A549 treated with GW870086 at 1 μM for 4 hours (cell line): ENCODE measurements at places on chromosomes 6 and 20. TPM values are rescaled to one million over a fixed set of nuclear protein-coding genes. Genes with fewer than 3 reads are reported as not detected.

Gene TP53INP2
- 6.8 to 8.8 TPM (median 7.3 TPM) in 5 replicates for total RNA-seq

Gene MYL9
- 15.9 to 26.5 TPM (median 17.6 TPM) in 5 replicates for total RNA-seq

Gene NRSN1
- total RNA-seq, result not detected in 5 replicates

Gene CLIC5
- total RNA-seq, result 0.10 TPM in 1 of 5 replicates, not detected in the others

Gene LRRC73
- total RNA-seq, result 0.88 to 1.2 TPM (median 1.2 TPM) in 5 replicates

Gene RPP40
- 22.9 to 32.8 TPM (median 25.2 TPM) in 5 replicates for total RNA-seq

Gene PRICKLE4
- 0.68 to 0.95 TPM (median 0.81 TPM) in 5 replicates for total RNA-seq

Gene MYBL2
- 68.0 to 83.7 TPM (median 78.8 TPM) in 5 replicates for total RNA-seq

Gene GSTA1
- total RNA-seq, result not detected in 5 replicates

Gene RPS6KA2
- total RNA-seq, result 0.10 to 0.32 TPM (median 0.17 TPM) in 5 replicates

Gene DPPA5
- not detected in 5 replicates for total RNA-seq

Gene LRRC1
- 4.7 to 6.3 TPM (median 5.8 TPM) in 5 replicates for total RNA-seq

Gene ADTRP
- 0.38 to 0.71 TPM (median 0.58 TPM) in 4 of 5 replicates, not detected in the other for total RNA-seq

Gene OOEP
- not detected in 5 replicates for total RNA-seq

Gene TAGAP
- not detected in 5 replicates for total RNA-seq

Gene PNLDC1
- 0.07 to 0.08 TPM in 2 of 5 replicates, not detected in the others for total RNA-seq

Gene OR14J1
- total RNA-seq, result not detected in 5 replicates

Gene MCHR2
- not detected in 5 replicates for total RNA-seq

Gene TFAP2A
- 10.8 to 16.7 TPM (median 11.9 TPM) in 5 replicates for total RNA-seq

Gene TMEM217
- 0.33 to 1.7 TPM (median 0.72 TPM) in 5 replicates for total RNA-seq

Gene C20orf144
- total RNA-seq, result 0.07 to 0.19 TPM (median 0.11 TPM) in 4 of 5 replicates, not detected in the other

Gene ADGB
- total RNA-seq, result not detected in 5 replicates

Gene GPR63
- 0.32 to 0.65 TPM (median 0.42 TPM) in 5 replicates for total RNA-seq

Gene CDH26
- total RNA-seq, result 0.10 to 0.23 TPM (median 0.15 TPM) in 4 of 5 replicates, not detected in the other

Gene MYB
- 0.50 to 1.2 TPM (median 0.83 TPM) in 5 replicates for total RNA-seq

Gene ZDHHC14
- 2.6 to 5.5 TPM (median 3.3 TPM) in 5 replicates for total RNA-seq

Gene LKAAEAR1
- total RNA-seq, result 0.95 to 2.2 TPM (median 1.1 TPM) in 5 replicates

Gene FAM83B
- total RNA-seq, result 0.03 to 0.09 TPM (median 0.05 TPM) in 3 of 5 replicates, not detected in the others

Gene COX4I2
- not detected in 5 replicates for total RNA-seq

Gene BANF2
- not detected in 5 replicates for total RNA-seq

Gene FRK
- 1.5 to 2.4 TPM (median 2.3 TPM) in 5 replicates for total RNA-seq

Gene HLA-DRA
- not detected in 5 replicates for total RNA-seq

Gene GSTA3
- total RNA-seq, result not detected in 5 replicates

Gene MTG2
- 30.7 to 39.4 TPM (median 36.4 TPM) in 5 replicates for total RNA-seq

Gene C20orf202
- 0.09 TPM in 1 of 5 replicates, not detected in the others for total RNA-seq

Gene TMC2
- total RNA-seq, result not detected in 5 replicates

Gene RAB5IF
- 216 to 291 TPM (median 278 TPM) in 5 replicates for total RNA-seq

Gene PRDM1
- total RNA-seq, result 4.2 to 6.4 TPM (median 5.5 TPM) in 5 replicates

Gene SLC17A1
- 0.12 TPM in 1 of 5 replicates, not detected in the others for total RNA-seq

Gene RBBP8NL
- 0.25 to 0.80 TPM (median 0.66 TPM) in 5 replicates for total RNA-seq

Gene PPP1R16B
- 0.07 to 0.34 TPM (median 0.14 TPM) in 5 replicates for total RNA-seq

Gene KHDRBS2
- total RNA-seq, result not detected in 5 replicates

Gene SLC13A3
- 0.12 to 0.17 TPM in 2 of 5 replicates, not detected in the others for total RNA-seq

Gene MCCD1
- not detected in 5 replicates for total RNA-seq

Gene CNR1
- total RNA-seq, result 0.45 to 0.65 TPM (median 0.46 TPM) in 5 replicates

Gene ACSS1
- total RNA-seq, result 10.3 to 14.6 TPM (median 14.0 TPM) in 5 replicates

Gene CLPSL1
- total RNA-seq, result not detected in 5 replicates

Gene UNC5CL
- total RNA-seq, result 0.34 to 1.1 TPM (median 0.60 TPM) in 5 replicates

Gene VSX1
- total RNA-seq, result 0.43 to 1.1 TPM (median 0.61 TPM) in 5 replicates

Gene JARID2
- 8.6 to 11.2 TPM (median 10.6 TPM) in 5 replicates for total RNA-seq

Gene HLA-DRB5
- total RNA-seq, result not detected in 5 replicates

Gene AKAP12
- 92.5 to 148 TPM (median 143 TPM) in 5 replicates for total RNA-seq

Gene APOM
- total RNA-seq, result 2.6 to 4.5 TPM (median 3.1 TPM) in 5 replicates

Gene RBPJL
- not detected in 5 replicates for total RNA-seq

Gene FILIP1
- 0.30 to 0.40 TPM (median 0.32 TPM) in 5 replicates for total RNA-seq

Gene DEF6
- 0.06 TPM in 1 of 5 replicates, not detected in the others for total RNA-seq

Gene C6orf47
- 10.6 to 12.7 TPM (median 12.1 TPM) in 5 replicates for total RNA-seq

Gene SNAI1
- 9.0 to 15.2 TPM (median 13.5 TPM) in 5 replicates for total RNA-seq
